ENCODE measurements at places on chromosomes 4 and X. TPM values are rescaled to one million over a fixed set of nuclear protein-coding genes. Genes with fewer than 3 reads are reported as not detected.

Gene CNGA1
- not detected for total RNA-seq

Gene SSX4B
- not detected for total RNA-seq

Gene IL1RAPL1
- total RNA-seq, result not detected

DNA sequence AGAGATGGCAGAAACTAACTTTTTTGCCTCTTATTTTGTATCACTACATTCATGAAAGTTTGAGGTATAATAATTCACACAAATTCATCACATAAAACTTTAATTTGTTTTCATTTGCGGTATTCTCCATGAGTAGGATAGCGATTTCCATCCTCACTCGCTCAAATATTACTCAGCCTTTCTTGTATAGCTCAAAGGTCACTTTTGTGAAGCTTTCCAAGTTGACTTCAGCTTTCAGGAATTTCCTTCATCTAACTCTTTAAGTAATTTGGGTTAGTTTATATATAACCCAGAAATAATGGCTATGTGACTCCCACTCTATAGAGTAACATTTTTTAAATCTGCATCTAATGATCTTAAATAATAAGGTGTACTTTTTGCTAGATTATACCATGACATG is 314.4 kb downstream of the IL1RAPL1 start:
- no peak for DNase-seq
- no peaks in the 10 kb centered on the region for H3K4me1 ChIP-seq
- H3K36me3 ChIP-seq, result no peaks in the 10 kb centered on the region
- no peak overlapping the region for H3K27ac ChIP-seq
- no peaks in the 10 kb centered on the region for H3K27me3 ChIP-seq

DNA sequence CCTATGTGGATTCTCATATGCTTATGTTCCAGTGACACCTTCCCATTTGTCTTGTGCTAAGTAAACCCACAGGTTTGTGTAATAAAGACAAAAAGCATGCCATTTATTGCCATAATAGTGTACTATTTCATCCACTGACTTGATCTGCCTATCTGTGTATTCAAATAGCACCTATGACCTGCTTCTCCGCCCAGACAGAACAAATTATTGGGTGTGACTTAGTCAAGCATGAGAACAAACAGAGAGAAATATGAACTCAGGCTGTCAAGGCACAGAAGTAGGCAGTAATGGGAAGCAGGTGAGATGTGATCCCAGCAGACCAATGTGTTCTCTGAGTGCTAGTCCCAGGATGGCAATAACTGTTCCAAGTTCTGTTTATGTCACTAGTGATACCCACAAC is 25.4 kb downstream of the ELOVL6 start:
- H3K4me3 ChIP-seq, result no peak overlapping the region
- no peaks in the 10 kb centered on the region for H3K27me3 ChIP-seq
- H3K27ac ChIP-seq, result no peak overlapping the region
- no peak for DNase-seq
- no peaks in the 10 kb centered on the region for H3K4me1 ChIP-seq

DNA sequence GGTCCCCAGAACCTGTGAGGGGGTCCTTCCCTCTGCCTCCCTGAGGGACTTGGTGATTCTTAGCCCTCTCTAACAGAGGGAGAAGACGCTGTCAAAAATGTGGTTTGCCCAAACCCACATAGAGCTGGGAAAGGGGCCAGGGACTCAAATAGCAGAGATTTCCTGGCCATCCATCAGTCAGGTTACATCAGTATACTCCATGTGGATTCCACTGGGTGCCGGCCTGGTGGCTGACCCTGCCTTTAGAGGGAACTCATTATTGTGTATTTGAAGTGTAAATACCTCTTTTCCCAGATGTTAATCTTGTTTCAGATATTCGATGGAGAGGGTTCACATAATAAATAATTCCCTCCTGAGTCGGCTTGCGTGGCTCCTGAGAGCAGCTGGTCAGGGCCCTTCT is 130.3 kb downstream of the TBL1X start:
- no peak overlapping the region for H3K27ac ChIP-seq
- no peaks in the 10 kb centered on the region for H3K4me1 ChIP-seq
- no peak overlapping the region for H3K4me3 ChIP-seq
- peaks cover 7% of the 10 kb centered on the region for H3K36me3 ChIP-seq

DNA sequence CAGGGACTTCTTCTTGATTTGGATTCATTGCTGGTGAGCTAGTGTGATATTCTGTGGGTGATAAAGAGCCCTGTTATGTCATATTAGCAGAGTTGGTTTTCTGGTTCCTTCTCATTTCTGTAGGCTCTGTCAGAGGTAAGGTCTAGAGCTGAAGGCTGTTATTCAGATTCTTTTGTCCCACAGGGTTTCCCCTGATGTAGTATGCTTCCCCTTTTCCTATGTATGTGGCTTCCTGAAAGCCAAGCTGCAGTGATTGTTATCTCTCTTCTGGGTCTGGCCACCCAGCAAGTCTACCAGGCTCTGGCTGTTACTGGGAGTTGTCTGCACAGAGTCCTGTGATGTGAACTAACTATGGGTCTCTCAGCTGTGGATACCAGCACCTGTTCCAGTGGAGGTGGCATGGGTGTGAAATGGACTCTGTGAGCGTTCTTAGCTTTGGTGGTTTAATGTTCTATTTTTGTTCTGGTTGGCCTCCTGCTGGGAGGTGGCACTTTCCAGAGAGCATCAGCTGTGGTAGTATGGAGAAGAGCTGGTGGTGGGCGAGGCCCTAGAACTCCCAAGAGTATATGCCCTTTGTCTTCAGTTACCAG is 373.7 kb downstream of the AR start:
- DNase-seq, result no peak
- H3K4me3 ChIP-seq, result no peak overlapping the region
- no peaks in the 10 kb centered on the region for H3K4me1 ChIP-seq
- no peak overlapping the region for H3K27ac ChIP-seq
- no peaks in the 10 kb centered on the region for H3K27me3 ChIP-seq
- no peaks in the 10 kb centered on the region for H3K36me3 ChIP-seq

GRCh38 chrX:19625612-19626011 is 110.3 kb upstream of the MAP3K15 start:
- DNase-seq, result peak; percentile 80
- H3K4me3 ChIP-seq, result no peak overlapping the region
- H3K27me3 ChIP-seq, result no peaks in the 10 kb centered on the region
- peaks cover 11% of the 10 kb centered on the region for H3K36me3 ChIP-seq
- H3K27ac ChIP-seq, result peak overlapping the region; percentile 91

DNA sequence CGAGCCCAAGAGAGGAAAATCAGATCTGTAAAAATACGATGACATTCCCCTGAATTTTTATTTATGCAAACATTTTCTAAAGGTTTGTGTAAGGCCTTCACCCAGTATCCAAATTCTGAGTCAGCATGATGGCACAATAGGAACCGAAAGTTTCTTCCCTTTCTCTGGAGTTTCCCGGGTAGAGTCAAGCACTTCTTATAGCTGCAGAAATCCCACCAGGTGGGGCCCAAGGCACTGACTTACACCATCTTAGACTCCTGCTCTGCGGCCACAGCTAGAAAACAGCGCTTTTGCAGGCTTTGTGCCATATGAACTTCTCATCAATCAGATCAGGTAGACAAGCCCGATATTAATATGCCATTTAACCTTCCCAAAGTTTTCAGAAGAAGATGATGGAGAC is 13.4 kb downstream of the LEF1 start:
- no peak for DNase-seq
- H3K27me3 ChIP-seq, result no peaks in the 10 kb centered on the region
- peaks cover 23% of the 10 kb centered on the region for H3K36me3 ChIP-seq
- peaks cover 83% of the 10 kb centered on the region for H3K4me1 ChIP-seq
- peak overlapping the region; percentile 65 for H3K4me3 ChIP-seq
- H3K27ac ChIP-seq, result peak overlapping the region; percentile 80

DNA sequence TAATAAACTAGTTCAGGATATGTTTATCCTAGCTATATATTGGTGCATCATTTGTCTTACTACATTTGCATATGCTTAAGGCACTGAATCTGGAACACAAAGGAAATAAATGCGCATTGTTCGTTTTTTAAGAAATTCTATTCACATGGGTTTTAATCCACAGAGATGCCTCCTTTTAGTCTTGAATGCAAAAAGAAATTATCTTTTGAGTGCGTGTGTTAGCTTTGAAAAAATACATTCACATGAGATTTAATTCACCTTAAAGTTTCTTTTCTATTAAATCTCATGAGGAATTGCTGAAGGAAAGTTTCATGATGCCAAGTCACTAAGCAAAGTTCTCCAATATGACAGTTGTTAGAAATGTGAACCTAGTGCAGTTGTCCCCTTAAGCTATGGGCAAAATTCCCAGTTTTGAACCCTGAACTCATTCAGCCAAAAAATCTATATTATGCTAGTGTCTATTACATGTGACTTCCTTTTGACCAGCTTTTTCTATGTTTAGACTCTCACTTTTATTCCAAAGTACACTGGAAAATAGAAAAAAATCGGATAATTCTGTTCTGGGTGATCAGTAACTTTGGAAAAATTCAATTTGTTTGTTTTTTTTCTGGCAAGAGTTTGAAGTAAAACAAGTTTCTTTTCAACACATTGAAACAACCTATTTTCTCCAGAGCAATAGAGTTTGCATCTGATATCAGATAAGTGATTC is 426.2 kb upstream of the MAGEB2 start:
- no peaks in the 10 kb centered on the region for H3K36me3 ChIP-seq
- no peaks in the 10 kb centered on the region for H3K4me1 ChIP-seq
- H3K27me3 ChIP-seq, result no peaks in the 10 kb centered on the region
- H3K27ac ChIP-seq, result no peak overlapping the region

GRCh38 chr4:183250831-183251230 is 69.2 kb downstream of the CLDN22 start:
- H3K27me3 ChIP-seq, result no peaks in the 10 kb centered on the region
- H3K4me3 ChIP-seq, result no peak overlapping the region
- no peak for DNase-seq
- H3K4me1 ChIP-seq, result no peaks in the 10 kb centered on the region

- peaks cover 9% of the 10 kb centered on the region for H3K36me3 ChIP-seq
- H3K4me1 ChIP-seq, result peaks cover 5% of the 10 kb centered on the region
- no peak overlapping the region for H3K4me3 ChIP-seq
- no peaks in the 10 kb centered on the region for H3K27me3 ChIP-seq
These were observed 143.0 kb downstream of the RASL11B start for GRCh38 chr4:53005149-53005546.

Data from activated CD4-positive, alpha-beta memory T cell treated with anti-CD3 and anti-CD28 coated beads for 36 hours (primary cell).